ENCODE measurements at places on chromosomes 1 and 21. TPM values are rescaled to one million over a fixed set of nuclear protein-coding genes. Genes with fewer than 3 reads are reported as not detected.

- no peaks in the 10 kb centered on the region for H3K36me3 ChIP-seq
- DNase-seq, result no peak
- H3K27me3 ChIP-seq, result no peaks in the 10 kb centered on the region
- no peak overlapping the region for H3K27ac ChIP-seq
- H3K4me1 ChIP-seq, result no peaks in the 10 kb centered on the region
- H3K4me3 ChIP-seq, result no peak overlapping the region
Measured at GRCh38 chr1:86641318-86641717, 63.1 kb upstream of the SH3GLB1 start.

- no peak for DNase-seq
- no peaks in the 10 kb centered on the region for H3K27me3 ChIP-seq
- H3K36me3 ChIP-seq, result no peaks in the 10 kb centered on the region
- H3K4me3 ChIP-seq, result no peak overlapping the region
Measured at GRCh38 chr1:74399249-74399648, 113.2 kb downstream of the LRRC53 start.

Gene EPHA10
- 0.15 TPM for total RNA-seq

Gene PROK1
- not detected for total RNA-seq

Data from heart right ventricle (tissue), 16 donors.